Ammon's horn (tissue), 1 donor: ENCODE measurements at places on chromosomes 4 and X.
A peak's percentile ranks its signal among the peaks of the same experiment; 100 is the strongest.

- no peak for DNase-seq
Observed at GRCh38 chr4:25120146-25120940, 39.9 kb downstream of the SEPSECS start.

DNA sequence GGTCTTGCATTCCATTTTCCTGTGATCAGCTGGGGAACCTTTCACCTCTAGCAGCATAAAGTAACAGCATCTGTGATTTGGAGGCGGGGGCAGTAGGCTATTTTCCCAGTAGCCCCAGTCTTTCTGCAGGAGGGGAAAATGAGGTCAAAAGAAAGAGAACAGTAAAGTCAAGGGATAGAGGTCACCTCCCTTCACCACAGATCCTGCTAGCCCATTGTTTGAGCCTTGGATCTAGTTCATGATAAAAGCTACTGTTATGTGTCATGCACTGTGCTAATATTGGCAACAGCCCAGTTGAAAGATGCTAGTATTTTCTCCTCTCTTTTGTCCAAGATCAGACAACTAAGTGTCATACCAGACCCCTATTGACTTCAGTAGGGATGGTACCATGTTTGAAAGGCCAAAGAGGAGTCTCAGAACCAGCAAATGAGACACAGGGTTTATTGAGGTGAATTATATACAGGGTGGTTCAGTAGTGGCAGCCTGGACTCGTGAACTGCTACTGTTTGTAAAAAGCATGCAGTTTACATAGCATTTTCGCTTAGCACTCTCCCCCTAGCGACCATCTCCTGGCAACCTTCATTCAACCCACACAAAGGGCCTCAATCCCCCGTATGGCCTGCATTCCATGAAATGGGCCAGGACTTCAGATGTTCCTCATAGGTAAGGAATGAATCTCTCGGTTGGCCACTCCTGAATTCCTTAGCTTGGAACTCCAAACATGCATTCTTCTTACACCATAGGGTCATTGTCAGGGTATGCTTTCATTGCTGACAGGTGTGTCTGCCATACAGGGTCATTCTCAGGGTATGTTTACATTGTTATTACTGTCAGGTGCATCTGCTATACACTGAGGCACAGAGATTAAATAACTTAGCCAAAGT, 170.0 kb upstream of the FRMPD4 start:
- DNase-seq = no peak

DNA sequence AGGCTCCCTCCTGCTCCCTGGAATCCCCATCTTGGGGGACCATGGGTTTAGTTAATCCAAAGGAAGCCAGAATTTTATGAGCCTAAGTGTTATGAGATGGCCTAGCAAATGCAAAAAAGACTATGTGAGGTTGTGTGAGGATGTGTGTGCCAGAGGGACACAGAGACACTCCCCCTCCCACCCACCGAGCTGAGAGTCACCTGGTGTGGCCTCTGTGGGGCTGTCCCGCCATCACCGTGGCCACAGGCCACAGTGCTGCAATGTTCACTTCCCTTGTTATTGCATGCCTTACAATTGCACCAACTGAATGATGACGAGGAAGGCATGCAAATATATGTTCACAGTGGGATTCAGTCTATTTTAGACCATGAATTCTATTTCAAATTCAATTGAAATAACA, 601 bp upstream of the FGFBP2 start:
- no peak for DNase-seq

DNA sequence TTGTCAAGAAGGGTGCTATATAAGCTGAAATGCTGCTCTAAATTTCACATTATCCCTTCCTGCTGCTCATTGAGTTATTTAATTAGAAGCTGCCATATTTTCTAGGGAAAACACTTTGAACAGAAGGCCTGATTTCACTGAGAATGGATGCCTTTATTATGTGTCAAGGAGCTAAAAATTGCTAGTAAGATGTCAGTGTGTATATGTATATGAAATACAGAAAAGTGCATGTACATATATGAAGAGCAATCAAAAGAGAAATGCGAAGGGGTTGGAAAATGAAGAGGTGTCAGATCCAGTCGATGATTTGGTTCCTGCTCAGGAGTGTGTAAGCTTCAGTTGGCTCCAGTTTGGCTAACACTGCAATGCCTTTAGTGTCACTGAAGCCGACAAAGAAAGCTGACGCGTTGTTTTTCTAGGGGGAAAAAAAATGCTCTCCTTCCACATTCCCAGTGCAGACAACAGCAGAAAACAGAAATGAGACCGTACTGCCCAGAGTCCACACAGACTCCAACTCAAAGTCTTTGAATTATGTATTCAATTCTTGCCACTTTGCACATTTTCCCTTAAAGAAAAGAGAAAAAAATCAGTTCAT, 154.2 kb downstream of the NHS start:
- DNase-seq = peak; percentile 20

GRCh38 chrX:30373479-30373878, 64.3 kb upstream of the NR0B1 start:
- DNase-seq = no peak

- no peak for DNase-seq
Observed at GRCh38 chrX:20947411-20947912, 426.8 kb upstream of the CNKSR2 start.

DNA sequence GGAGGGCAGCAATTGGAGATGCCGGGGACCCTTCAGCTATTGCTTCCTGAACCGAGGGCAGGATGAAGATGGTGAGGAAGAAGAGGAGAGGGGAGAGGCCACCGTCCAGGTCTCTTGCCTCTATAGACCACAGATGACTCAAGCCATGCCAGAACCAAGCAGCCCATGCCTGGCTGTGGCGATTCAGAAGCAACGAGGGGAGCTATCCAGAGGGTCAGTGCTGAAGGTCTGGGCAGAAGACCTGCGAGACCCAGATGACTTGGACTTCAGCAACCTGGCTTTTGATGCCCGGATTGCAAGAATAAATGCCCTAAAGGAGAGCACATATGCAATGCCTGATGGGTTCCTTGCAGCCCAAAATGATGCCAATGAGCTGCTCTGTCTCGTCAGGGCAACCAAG, 70.2 kb upstream of the PRPS2 start:
- DNase-seq = no peak

DNA sequence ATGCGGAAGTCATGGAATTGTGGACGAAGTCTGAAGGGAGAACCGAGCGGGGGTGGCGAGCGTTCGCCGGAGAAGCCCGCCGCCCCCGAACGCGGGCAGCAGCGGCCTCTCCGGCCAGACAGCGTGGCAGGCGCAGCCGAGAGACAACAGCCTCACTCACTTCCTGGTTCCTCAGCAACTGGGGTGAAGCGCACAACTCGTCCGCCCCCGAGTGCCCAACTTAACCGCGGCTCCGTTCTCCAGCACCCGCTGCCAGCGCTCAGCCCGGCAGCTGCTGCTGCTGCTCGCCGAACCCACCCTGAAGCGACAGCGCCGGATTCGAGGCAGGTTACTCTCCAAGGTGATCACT, 68.0 kb downstream of the NOCT start:
- peak; percentile 74 for DNase-seq

DNA sequence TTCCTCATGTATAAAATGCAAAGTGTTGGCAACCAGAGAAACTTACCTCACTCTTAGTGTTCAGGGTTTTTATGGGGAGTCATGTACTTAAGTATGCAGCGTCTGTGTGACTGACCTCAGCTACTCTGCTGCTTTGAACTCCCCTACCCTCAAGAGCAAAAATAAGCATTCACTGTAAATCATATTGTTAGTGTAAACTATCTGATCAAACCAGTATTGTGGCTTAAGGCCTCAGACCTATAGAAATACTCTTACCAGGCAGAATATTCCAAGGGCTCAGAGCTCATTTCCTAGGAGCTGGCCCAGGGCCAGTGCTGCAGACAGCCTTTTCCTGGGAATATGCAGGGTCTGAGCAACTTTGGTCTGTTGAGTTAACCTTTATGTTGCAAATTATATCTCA, 453.1 kb downstream of the CCSER1 start:
- no peak for DNase-seq

- no peak for DNase-seq
Observed at GRCh38 chrX:47179928-47180255, 13.7 kb upstream of the UBA1 start.

GRCh38 chr4:123699880-123700771, 303.5 kb downstream of the SPRY1 start:
- DNase-seq = peak; percentile 49
